KBM-7 (cell line): ENCODE measurements at places on chromosomes 1 and 21.

DNA sequence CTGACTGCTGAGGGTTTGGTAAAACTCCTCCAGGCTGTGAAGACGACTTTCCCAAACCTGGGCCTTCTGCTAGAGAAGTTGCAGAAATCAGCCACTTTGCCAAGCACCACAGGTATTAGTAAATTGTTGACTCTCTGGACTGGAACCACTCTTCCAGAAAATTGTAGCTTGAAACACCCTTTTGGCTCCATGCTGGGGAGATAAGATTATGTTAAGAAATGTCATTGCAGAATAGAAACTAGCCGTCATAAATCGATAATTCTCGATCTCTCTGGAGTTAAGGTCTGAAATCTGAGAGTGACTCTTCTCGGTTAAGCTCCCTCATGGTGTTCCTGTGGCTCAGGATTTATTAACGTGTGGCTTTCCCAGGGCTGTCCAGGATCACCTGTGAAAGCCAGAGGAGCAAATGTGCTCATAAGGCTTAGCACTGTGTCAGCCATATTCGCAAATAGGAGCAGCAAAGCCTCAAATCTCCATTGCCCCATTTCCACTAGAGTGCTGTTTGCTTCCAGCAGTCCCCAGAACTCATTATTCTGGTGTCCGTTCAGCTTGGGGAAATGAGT lies 54.6 kb downstream of the ZBTB40 start:
- no peak for DNase-seq

DNA sequence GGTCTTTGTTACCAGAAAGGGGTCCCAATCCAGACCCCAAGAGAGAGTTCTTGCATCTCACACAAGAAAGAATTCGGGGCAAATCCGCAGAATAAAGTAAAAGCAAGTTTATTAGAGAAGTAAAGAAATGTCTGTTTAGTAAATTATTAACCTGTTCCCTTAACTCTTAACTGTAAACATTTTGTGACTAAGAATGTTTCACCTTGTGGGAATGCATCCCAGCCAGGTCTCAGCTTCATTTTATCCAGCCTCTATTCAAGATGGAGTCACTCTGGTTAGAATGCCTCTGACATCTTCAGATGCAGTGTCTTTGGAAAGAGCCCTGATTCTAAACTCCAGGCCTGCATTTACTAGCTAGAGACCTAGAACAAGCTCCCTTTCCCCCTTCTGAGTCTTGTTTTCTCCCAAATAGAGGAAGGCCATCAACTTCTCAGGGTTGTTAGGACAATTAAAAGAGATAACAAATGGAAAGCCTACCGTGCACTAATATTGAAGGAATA lies 4.5 kb upstream of the FABP3 start:
- no peak for DNase-seq

- DNase-seq, result no peak
Observed at GRCh38 chr1:172499636-172500141, 33.3 kb upstream of the SUCO start.

DNA sequence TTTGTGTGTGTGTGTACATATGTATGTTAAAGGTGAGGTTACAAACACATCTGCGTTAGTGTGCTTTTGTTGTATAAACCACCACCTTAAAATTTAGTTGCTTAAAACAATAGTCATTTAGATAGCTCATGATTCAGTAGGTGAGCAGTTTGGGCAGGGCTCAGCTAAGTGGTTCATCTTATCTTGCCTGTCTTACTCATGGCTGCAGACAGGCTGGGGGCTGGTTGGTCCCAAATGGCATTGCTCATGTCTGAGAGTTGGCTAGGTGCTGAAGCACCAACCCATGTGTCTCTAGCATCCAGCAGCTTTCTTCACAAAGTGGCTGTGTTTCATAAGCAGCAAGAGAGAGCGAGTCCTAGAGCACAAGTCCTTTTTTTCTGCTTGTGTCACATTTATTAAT lies 91.4 kb downstream of the MACF1 start:
- no peak for DNase-seq

GRCh38 chr1:170356585-170356984 lies 175.4 kb upstream of the GORAB start:
- no peak for DNase-seq

GRCh38 chr21:38468989-38469388 lies 29.3 kb downstream of the ERG start:
- DNase-seq, result no peak

- DNase-seq, result no peak
Observed at GRCh38 chr1:22229379-22229778, 86.5 kb upstream of the WNT4 start.

GRCh38 chr1:246066573-246066972 lies 440.5 kb downstream of the SMYD3 start:
- no peak for DNase-seq

GRCh38 chr1:16153096-16153998 lies 2.5 kb downstream of the EPHA2 start:
- DNase-seq, result no peak

GRCh38 chr1:7404046-7404742 lies 366.9 kb upstream of the VAMP3 start:
- DNase-seq, result no peak

GRCh38 chr1:3809680-3810079 lies 13.4 kb upstream of the LRRC47 start:
- DNase-seq, result no peak

GRCh38 chr1:41608211-41608610 lies 123.7 kb upstream of the EDN2 start:
- no peak for DNase-seq

DNA sequence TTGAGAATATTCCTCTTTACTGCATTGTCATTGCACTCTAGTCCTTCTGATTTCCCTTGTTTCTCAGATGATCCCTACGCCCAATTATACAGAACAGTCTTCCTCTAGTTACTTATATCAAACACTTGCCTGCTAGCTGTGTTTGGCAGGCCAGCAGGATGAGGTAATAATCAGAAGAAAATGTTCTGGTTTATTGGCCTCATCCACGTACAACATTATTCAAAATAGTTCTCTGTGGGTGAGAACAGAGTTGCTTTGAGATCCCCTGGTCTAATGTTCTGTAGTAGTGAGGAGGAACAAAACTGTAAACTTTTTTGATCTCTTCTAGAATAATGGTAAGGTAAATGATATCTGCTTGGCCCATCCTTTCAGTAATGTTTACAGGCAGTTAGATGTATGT lies 22.3 kb upstream of the C1orf105 start:
- no peak for DNase-seq

- no peak for DNase-seq
Observed at GRCh38 chr1:156160743-156161171, 7.4 kb downstream of the SEMA4A start.

DNA sequence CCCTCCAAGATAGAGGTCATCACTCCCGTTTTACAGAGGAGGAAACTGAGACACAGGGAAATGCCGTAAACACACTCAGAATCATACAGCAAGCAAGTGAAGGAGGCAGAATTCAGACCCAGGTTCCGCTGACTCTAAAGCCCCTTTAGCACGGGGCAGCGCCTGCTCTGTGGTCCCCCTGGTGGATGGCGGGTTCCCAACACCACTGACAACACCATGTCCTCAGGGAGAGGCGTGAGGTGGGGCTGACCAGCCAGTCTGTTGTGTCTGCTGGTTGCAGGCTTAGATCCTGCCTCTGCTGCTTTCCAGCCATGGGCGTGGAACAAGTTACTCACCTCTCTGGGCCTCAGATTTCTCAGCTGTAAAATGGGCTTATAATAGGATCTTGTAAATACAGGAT lies 617.3 kb downstream of the MATN1 start:
- DNase-seq, result peak; percentile 21

DNA sequence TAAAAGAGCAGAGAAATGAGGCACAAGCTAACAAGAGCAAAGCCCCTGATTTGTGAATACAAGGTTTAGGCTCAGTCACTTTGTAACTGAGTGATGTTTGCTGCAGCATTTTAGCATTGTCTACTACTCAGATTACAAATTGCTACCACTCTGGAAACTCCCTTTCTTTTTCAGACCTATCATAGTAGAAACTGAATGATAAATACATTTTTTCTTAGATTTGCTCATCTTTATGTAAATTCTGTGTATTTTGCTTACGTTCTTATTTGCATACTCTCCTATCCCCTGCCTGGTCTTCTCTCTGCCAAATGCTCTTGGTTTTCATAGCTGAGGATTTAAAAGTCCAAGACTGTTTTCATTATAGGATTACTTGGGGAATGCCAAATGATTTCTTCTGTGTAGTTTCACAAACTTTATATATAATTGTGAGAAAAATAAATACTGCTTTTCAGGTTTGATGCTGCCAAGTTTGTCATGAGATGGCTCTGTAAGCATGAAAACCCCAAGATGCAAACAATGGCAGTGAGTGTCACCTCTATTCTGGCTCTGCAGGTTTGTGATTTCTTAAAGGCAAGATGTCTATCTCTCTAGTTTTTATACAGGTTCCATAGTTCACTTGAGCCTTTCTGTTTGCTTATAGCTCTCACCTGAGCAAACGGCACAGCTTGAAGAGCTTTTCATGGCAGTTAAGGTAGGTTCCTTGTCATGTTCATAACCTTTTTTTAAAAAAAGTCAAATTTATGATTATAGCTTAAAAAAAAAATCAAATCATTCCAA lies 24.7 kb downstream of the ZYG11A start:
- no peak for DNase-seq

- peak; percentile 84 for DNase-seq
Observed at GRCh38 chr1:11730429-11730891, 5.5 kb upstream of the AGTRAP start.

DNA sequence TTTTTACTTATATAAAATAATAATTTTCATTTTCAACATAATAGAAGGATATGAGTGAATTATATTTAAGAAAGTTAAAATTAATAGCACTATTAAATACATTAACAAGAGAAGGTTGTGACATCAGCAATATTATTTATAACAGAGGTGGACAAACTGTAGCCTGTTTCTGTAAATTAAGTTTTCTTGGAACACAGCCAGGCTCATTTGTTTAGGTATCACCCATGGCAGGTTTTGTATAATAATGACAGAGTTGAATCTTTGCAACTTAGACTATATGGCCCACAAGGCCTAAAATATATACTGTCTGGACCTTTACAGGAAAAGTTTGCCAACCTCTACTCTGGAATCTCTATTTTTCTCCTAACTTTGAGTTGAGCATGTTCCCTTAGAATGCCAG lies 42.8 kb upstream of the CACYBP start:
- no peak for DNase-seq

DNA sequence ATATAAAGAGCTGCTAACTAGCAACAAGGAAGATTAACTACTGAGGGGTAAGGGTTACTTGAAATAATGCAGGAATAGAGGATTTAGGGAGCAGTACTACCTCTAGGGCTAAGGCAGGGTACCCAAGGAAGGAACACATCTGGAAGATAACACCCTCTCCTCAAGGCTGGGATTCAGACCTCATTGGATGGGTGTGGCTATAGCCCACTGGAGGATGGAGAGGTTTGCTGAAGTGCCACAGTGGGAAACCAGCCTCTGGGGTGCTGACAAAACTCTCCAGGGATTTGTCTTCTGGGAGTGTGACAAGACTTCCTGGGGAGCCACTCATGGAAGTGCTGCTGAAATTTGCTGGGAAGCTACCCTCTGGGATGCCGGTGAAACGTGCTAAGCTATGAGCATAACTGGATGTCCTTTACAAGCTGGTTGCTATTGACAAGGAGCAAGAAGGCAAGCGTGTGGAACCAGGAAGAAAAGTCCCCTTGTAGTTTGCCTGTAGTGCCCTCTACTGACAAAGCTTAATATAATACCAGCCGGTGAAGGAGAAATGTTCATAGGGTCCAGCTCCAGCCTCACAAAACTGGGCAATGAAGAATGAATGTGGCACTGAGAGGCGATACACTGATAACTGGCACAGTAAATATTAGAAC lies 122.8 kb upstream of the USP24 start:
- peak; percentile 67 for DNase-seq

- DNase-seq, result no peak
Observed at GRCh38 chr1:210124736-210125135, 107.9 kb upstream of the SERTAD4 start.

- no peak for DNase-seq
Observed at GRCh38 chr1:4933232-4933631, 278.8 kb downstream of the AJAP1 start.

DNA sequence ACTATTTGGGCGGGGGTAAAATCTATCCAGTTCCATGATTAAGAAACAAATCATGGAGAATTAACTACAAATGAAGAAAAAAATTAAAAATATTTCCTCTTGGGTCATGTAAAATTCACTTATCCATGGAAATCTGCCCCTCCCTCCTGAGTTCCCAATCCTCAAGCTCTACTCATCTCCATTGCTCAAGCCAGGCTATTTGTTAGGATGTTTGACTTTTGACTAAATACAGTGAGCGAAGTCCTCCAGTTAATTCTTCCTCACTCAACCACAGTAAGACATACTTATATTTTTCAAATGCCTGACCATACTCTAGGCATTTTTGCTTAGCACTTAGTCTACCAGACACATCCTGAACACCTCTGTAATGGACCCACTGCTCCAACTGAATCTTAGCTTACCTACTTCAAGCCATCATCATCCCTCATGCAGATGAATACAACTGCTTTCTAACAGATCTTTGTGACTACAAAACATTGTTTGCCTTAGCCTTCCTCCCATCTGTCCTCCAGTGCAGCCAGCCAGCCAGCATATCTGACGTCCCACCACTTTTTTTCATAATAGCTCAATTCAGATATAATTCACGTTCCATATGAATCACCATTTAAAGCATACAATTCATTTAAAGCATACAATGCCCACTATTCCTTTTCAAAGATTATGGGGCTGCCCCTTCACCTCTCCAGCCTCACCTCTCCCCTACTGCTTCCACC lies 154.2 kb downstream of the RERE start:
- no peak for DNase-seq

GRCh38 chr1:68590473-68590872 lies 93.6 kb upstream of the DEPDC1 start:
- DNase-seq, result no peak

DNA sequence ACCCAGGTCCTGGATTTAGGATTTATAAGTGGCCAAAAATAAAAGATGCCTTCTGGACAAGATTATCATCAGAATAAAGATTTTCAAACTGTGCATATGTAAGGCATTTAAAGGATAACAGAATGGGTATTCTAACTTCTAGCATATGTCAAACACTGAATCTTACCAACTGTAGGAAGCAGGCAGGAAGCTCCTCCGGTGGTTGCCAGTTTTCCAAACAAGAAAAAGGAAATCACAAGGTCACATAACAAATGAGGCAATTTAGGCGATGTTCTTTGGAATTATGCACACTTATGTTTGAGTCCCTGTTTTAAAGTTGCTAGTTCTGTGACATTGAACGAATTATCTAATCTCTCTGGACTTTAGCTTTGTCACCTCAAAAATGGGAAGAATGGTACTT lies 48.9 kb downstream of the ATP6V1G3 start:
- DNase-seq, result no peak

- no peak for DNase-seq
Observed at GRCh38 chr1:207032528-207033017, at the start of gene C1orf116. TSS of gene C1orf116 (minus strand) at chr1:207032756. CDS start at chr1:207027598, 5,158 bp downstream.

- peak; percentile 15 for DNase-seq
Observed at GRCh38 chr1:245493029-245493428, 338.2 kb downstream of the KIF26B start.

- no peak for DNase-seq
Observed at GRCh38 chr1:230170153-230170547, 103.1 kb downstream of the GALNT2 start.

DNA sequence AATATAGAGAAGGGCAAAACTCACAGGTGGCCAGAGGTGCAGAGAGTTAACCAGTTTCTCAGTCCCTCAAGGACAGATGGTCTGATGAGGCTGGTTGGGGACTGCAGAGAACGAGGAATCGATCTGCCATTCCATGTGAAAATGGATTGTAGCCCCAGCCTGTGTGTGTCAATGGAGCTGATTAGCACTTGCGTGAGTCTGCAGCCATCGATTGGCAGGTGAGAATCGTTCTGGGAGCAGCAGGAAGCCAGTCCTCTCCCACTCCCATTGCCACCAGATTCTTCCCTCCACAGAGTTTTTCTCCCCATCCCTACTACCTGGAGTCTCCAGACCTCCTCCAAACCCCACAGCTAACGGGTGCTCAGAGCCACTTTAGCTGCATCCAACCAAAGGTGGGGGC lies 18.3 kb upstream of the PSMB2 start:
- DNase-seq, result no peak
